T-cell (primary cell): ENCODE measurements at places on chromosomes 3 and 15.

DNA sequence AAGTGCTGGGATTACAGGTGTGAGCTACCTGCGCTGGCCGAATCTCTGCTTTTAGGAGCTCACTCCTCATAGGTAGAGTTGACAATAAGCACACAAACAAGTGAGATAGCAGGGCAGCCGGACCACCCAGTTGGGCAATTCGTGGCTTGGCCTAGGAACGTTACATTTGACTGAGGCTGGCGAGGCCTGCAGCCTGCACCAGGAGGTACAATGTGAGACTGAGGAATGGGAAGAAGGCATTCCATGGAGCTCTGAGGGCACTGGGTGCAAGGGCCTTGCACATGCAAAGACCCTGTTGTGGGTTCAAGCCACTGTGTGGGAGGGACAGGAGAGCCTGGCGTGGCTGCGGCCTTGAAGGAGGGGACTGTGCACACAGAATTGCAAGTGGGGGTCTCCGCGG is 152.5 kb downstream of the LRRK1 start:
- DNase-seq: no peak

DNA sequence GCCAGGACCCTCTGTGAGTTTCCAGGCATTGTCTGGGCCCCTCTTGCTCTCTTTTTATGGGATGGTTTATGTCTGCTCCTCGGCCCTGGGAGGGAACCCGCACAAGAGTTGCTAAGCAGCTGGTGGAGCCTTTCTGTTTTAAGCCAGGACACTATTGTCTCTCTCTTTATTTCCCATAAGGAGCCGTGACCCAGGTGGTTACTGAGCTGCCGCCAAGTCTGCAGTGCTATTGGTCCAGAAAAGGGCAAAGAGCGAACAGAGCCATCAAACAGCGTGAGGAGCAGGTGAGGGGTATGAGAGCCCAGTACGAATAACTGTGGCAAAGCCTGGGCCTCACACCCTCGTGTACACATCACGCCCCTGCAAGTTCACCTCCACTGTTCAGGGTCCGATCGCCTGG is 280.2 kb downstream of the SHQ1 start:
- DNase-seq: no peak

DNA sequence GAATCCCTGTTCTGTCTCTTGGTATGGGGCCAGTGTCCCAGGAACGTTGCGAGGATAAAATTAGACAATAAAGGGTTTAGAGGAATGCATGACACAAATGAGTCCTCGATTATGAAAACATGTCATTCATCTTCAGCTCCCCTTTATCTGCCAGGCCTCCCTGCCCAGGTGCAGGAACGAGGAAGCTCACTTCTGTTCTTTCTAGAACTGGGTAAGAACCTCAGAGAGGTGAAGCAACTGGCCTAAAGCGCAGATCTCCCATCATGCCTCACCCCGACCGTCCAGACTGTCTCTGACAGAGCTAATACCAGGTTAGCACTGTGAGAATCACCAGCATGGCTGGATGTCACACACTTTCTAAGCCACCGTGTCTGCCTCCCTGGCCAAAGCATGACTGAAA is 1.5 kb upstream of the ITIH1 start:
- no peak for DNase-seq

GRCh38 chr3:157239082-157239704 is 79.2 kb upstream of the CCNL1 start:
- DNase-seq: peak; percentile 53

- DNase-seq: no peak
These were observed 28.8 kb downstream of the KNG1 start for GRCh38 chr3:186746008-186746407.

- no peak for DNase-seq
These were observed 319.7 kb downstream of the UACA start for GRCh38 chr15:70443486-70444273.

GRCh38 chr3:184663756-184664155 is 48.1 kb downstream of the MAGEF1 start:
- DNase-seq: no peak

DNA sequence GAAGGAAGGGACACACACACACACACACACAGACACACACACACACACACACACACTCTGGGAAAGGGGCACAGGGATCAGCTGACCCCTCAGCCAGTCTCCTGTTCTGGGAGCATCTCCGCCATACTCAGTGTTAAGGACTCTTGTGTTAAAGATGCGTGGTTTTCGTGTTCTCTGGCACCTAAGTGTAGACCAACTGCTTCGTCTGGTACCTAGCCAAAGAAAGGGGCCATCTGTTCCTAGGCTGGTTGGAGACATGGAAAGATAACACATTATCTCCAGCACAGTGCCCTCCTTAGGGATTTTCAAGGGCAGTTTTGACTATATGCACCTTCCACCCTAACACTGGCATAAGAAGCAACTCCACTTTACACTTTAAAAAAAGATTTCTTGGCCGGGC is 65.1 kb downstream of the EPHB1 start:
- DNase-seq: no peak

- no peak for DNase-seq
These were observed 40.2 kb downstream of the C3orf85 start for GRCh38 chr3:109176726-109177125.

DNA sequence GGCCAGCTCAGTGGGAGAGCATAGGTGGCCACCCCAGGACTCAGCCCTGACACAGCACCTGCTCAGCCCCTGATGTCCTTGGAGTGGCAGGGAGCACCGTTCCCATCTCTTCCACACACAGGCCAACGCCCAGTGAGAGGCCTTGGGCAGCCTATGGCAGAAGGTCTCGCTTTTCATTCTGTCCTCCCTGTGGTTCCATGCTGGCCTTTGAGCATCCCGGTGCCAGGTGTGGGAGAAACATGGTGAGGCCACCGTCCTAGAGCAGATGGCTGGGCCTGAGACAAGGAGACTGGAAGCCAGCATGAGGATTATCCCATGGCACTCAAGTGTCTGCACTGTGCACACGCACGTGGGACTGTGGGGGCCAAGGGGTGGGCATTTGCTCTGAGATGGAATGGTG is 25.1 kb downstream of the ADCY5 start:
- no peak for DNase-seq

DNA sequence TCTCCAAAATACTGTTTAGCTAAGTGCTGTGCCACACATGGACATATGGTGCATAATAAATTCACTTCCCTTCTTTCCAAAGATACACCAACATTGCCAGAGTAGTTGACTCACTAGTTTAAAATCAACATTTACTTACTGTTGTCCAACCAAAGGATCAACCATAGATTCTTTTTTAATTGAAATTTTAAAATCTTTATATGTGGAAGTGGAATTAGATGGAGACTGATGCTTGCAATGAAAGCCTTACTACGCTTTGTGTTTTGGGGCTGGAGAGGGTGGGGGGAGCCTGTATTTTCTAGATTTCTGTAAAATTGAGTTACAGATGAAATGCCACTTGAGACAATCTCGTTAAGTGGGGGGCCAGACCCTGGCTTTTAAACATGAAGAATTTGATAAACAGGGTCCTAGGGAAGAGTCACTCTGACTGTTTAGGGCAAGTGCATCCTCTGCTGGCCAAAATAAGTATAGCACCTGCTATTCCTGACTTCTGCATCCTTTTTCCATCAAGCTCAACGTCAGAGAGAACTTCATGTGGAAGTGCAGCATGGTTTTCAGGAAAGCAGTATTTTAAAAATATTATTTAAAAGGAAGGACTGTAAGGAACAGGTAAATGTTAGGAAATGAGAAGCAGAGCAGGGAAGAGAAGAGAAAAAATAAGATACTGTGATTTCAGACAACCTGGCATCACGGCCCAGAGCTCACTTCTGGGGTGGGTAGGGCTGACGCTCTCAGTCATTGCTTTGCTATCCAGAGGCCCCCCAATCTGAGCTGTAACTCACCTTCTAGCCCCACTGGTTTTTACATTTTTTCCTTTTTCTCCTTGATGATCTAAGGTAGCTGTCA is 76.7 kb downstream of the BOC start:
- DNase-seq: peak; percentile 9

DNA sequence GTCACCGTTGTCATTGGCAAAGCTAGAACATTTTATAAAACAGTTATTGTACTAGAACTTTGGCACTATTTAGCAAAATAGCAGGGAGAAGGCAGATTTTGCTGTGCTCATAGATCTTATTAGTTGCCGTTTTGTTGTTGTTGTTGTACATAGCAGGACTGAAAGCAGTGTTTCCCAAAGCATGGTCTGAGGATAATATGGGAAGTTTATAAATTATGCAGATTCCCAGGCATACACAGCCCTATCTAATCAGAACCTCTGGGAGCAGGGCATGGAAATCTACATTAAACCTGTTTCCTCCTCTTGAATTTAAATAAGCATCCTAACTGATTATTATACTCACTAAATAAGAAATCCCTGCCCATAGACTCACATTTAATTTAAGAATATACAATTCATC is 87.9 kb downstream of the RAP2B start:
- no peak for DNase-seq

- DNase-seq: no peak
These were observed 157.0 kb downstream of the CHST2 start for GRCh38 chr3:143276592-143276991.

GRCh38 chr15:90716317-90716975 is 700 bp upstream of the BLM start:
- no peak for DNase-seq
